ENCODE measurements at places on chromosomes 16 and 17.

DNA sequence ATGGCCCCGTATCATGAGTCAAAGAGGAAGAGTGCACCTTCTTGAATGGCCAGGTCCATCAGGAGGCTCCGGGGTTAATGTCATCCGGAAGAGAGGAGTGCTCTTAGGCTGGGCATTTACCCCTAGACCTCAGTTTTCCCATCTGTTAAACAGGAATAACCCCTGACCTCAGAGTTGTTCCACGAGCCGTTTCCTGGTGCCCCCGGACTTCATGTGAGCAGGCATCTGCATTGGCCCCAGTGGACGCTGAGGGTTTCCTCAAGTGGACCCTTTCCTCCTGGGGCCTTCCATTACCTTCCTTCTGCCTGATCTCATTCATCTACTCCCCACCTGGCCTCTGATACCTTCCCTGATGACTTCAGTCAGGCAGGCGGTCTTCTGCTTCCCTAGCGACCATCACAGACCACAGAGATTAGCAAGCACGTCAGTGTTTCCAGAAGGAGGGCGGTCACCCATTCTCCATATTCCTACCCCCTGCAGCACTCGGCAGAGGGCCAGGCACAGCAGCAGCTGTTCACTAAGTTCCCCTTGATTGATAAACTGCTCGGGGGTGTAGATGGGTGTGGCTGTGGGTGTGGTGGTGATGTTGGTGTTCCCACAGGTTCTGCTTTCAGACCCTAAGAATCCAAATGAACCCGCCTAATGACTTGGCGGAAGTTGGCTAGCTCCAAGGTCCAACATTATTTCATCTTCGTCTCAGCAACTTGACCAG, 346.6 kb upstream of the TNRC6C start:
- DNase-seq, result no peak

- no peak for DNase-seq
Measured at GRCh38 chr17:8496081-8496480, 60.4 kb downstream of the NDEL1 start.

GRCh38 chr16:13332713-13333255, 431.4 kb downstream of the SHISA9 start:
- DNase-seq, result no peak

GRCh38 chr17:44971776-44972483, 3.8 kb upstream of the C1QL1 start:
- no peak for DNase-seq

DNA sequence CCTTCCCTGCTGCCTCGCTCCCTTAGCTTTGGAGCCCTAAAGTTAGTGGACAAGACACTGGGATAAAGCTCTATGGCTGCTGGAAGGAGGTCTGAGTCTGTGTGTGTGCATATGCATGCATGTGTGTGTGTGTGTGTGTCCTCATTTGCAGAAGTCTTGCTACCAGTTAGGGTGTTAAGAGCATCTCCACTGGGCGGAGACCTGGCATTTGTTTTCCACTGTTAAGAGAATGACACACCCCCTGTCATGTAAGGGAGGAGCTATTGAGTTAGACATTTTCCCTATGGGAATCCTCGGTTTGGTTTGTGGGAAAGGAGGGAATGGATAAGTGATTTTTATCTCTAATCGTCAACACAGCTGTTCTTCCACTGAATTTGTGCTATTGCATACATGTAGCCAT, 24.8 kb upstream of the ARHGAP23 start:
- no peak for DNase-seq

- no peak for DNase-seq
Measured at GRCh38 chr16:46618516-46618915, 2.7 kb downstream of the SHCBP1 start.

DNA sequence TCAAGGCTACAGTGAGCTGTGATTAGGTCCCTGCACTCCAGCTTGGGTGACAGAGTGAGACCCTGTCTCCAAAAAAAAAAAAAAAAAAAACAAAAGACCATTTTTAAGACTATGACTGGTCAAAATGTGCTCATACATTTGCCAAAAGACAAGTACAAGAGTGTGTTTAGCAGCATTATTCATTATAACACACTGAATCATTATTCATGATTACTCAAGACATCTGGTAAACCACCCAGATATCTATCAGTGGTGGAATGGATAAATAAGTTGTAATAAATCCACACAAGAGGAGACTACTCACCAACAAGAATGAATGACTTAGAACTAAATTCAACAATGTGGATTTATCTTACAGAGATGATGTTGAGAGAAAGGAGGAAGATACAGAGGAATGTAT, 716.3 kb downstream of the MAF start:
- no peak for DNase-seq

DNA sequence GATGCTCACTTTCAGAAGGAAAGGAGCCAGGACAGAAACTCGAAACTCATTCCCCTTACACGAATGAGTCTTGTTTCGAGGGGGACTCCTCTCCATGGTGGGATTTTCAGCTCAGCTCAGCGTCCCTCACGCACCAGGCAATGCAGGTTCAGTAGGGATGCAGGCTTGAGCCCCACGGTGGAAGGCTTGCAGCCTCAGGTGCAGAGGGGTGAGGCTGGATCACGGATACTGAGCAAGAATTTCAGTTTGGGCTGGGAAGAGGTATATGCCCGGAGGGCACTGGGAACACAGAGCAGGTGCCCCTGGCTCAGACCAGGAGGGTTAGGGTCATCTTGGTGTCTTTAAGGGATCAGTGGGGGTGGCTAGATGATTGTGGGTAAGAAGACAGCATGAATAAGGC, 344.9 kb upstream of the TNRC6C start:
- DNase-seq, result no peak

GRCh38 chr17:2155573-2155972, 100.7 kb downstream of the HIC1 start:
- no peak for DNase-seq

GRCh38 chr16:81933361-81933760, 77.9 kb downstream of the SDR42E1 start:
- no peak for DNase-seq

- no peak for DNase-seq
Measured at GRCh38 chr16:19913340-19913645, 28.6 kb upstream of the GPRC5B start.

DNA sequence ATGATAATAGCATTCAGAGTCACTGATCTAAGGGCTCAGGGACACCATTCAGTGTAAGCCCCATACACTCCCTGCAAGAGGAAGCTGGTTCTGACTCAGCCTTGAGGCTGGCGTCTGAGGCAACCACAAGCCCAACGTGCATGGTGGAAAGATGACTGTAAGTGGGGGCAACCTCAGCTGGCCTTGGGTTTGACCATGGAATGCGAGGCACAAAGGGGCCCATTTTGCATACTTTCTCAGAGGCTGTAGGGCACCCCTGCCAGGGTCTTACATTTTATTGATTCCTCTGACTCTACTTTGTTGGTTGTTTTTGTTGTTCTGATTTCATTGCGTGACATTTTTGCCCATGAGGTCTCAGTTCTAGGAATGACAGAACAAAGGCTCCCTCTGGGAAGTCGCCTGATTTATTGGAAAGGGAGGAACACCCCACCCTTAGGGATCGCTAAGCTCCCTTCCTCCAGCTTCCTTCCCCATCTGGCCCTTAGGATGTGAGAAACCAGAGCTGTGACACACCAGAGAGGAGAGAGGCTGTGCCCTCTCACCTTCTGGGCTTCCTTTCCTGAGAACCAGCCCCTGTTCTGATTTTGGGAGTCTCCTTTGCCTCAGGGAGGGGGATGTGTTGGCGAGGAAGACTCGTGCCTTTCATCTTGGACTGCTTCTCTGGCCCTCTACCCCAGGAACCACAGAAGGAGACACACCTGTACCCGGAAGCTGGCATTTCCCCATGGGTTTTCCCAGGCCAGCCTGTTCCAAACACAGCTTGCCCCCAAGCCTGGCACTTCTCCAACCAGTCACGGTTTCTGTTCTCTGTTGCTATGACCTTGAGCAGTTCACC, 5.6 kb upstream of the CIITA start:
- DNase-seq, result no peak
